Activated T-helper 1 cell treated with anti-CD3 and anti-CD28 coated beads, Interleukin-12 subunit alpha, Interleukin-12 subunit beta, Interleukin-2, Interleukin-4 antibody, amounts not matched to agents 30 ng/mL and 10 ng/mL and 1 ng/mL, durations not matched to agents 14 hours and 24 hours and 36 hours (primary cell): ENCODE measurements at places on chromosomes 7 and 10.

DNA sequence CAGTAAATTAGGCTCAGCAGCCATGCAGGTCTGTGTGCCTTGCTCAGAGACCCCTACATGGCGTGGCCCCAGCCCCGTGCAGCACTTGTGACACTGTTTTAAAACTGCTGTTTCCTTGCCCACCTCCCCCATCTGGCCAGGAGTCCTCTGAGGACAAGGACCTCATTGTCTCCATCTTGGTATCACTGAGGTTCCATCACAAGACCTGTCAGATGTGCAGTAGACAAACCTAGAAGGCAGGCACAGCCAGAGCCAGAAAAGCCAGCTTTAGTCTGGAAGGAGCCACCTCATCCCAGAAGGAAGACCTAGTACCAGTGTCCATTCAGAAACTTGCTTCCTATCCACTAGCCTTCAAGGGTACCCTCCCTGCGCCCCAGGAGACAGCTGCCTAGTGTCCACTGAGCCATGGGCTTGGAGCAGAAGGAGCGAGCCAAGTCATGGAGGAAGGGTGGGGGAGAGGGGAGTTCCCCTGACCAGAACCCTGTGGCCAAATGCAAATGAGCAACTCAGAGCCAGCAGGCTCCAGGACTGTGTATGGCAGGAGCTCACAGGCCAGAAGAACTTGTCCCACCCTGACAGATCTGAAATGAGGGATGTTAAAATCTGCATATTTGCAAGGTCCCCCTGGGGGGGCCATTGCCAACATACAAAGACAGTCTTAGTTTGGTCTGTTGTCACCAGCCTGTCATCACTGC, 176.1 kb downstream of the SH3PXD2A start:
- DNase-seq: no peak

DNA sequence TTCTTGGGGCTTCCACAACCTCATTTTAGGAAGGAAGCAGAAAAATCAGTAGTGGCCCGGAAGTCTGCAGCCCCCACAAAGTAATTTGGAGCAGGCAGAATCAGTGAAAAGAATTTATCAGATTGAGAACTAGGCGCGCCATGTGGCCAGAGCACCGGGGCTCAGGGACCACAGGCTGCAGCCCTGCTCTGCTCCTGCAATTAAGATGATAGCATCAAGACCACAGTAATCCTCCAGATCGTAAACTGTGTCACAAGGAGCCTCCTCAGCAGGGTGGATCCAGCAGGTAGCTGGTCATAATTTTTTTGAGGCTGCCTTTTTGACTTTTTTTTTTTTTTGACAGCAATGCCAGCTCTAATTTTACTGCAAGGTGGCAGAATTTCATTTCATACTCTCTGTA, 209.0 kb upstream of the ZMIZ1 start:
- no peak for DNase-seq

- no peak for DNase-seq
These were observed 128.5 kb downstream of the KIF20B start for GRCh38 chr10:89829887-89830269.

GRCh38 chr7:156684661-156685060, 44.1 kb downstream of the RNF32 start:
- no peak for DNase-seq
